ENCODE measurements at places on chromosomes 13 and 19.

GRCh38 chr13:45200701-45201232, at the start of gene KCTD4:
Gene KCTD4 (minus strand): TSS chr13:45201045. CDS start chr13:45194567, 6,478 bp downstream.
- no peak for DNase-seq

DNA sequence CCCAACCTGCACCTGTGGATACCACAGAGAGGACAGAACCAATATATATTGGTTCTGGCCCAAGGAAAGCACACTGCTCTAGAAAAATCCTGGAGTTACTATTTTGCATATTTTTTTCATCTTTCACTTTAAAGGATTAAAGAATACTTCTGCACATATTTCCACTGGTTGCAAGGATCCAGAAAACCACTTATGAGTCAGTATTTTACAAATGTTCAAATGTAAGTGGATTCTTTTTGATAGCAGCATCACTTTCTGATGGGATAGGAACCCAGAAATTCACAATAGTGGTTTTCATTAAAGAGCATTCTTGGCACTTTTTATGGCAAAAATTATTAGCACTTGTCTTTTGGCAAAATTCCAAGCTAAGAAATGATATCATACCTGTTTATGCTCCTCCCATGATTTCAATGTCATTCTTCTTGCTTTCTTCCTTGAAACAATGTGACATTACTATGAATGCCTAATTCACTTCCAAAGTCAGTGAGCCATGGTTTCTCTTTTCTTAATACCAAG, 38.2 kb downstream of the MZT1 start:
- DNase-seq, result no peak

- no peak for DNase-seq
These were observed 3.7 kb downstream of the GGACT start for GRCh38 chr13:100584896-100585295.

DNA sequence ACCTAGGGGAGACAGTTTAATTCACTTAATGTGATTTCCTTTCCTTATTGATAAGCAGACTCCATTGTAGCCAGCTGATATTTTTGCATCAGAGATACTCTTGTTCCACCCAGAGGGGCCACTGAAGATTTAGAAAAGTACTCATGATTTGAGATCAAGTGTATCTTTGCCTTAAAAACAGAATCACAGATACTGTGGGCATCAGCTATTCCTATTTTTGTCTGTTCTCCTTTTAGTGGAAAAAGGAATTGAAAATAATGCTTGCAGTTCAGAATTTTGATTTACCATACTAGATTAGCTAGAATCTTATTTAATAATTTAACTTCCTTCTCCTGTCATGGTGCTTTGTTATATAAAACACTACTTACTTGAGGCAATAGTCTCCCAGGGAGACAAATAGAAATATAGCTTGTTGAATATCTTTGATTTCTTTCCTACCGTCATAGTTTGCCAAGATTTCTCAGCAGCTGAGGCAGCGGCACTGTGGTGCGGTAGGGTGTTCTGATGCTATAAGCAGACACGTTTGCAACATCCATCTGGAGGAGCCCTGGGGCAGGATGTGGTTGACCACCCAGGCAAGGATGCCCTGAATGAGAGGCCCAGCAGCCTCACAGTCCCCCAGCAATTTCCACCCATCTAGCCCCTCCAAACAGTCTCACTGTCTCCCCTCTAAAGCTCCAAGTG, 47.0 kb upstream of the RAP2A start:
- DNase-seq, result no peak

DNA sequence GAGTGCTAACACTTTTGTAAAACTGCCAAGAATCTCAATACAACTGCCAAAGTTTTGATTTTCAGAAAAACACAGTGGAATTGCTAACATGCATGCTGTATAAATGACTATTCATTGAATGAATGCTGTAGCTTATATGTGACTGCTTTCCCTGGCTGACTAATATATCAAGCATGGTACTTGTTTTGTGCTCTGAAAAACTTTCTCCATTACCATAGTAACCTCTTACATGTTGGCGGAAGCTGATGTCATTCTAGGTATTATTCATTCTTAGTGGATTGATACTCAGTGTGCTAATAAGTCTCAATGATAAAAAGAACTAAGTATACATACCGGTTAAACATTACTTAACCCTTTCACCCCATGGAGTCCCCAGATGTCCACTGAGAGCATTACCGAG, 166.1 kb upstream of the MYO16 start:
- DNase-seq, result peak; percentile 75

- DNase-seq, result no peak
These were observed 1.3 kb downstream of the FIZ1 start for GRCh38 chr19:55598034-55598433.

DNA sequence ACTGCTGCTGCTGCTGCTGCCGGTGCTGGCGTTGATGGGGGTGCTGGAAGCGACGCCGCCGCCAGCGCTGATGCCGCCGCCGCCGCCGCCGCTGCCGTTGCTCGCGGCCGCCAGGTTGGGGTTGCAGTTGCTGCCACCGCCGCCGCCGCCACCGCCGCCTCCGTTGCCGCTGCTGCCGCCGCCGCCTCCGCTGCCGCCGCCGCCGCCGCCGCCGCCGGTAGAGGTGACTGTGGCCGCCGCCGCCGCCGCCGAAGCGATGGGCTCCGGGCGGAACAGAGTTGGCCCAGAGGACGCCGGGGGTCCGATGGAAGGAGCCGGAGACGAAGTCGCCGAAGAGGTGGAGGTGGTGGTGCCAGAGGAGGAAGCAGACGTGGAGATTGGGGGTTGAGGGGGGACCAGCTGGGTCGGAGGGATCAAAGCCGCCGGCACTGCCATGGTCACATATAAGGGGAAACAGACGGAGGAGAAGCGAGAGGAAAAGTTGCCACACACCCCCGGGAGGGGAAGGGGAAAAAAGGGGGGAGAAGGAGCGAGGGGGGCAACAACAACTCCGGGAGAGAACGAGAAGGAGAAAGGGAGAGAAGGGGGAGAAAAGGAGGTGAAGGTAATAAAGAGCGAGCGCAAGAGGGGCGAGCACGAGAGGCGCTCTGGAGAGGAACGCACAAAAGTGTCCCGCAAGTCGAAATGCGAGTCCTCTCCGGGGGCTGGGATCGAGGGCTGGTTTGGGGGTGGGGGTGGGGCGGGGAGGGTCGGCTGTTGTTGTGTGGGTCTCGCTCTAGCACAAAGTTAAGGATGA, 471 bp downstream of the DACH1 start:
- DNase-seq, result no peak

DNA sequence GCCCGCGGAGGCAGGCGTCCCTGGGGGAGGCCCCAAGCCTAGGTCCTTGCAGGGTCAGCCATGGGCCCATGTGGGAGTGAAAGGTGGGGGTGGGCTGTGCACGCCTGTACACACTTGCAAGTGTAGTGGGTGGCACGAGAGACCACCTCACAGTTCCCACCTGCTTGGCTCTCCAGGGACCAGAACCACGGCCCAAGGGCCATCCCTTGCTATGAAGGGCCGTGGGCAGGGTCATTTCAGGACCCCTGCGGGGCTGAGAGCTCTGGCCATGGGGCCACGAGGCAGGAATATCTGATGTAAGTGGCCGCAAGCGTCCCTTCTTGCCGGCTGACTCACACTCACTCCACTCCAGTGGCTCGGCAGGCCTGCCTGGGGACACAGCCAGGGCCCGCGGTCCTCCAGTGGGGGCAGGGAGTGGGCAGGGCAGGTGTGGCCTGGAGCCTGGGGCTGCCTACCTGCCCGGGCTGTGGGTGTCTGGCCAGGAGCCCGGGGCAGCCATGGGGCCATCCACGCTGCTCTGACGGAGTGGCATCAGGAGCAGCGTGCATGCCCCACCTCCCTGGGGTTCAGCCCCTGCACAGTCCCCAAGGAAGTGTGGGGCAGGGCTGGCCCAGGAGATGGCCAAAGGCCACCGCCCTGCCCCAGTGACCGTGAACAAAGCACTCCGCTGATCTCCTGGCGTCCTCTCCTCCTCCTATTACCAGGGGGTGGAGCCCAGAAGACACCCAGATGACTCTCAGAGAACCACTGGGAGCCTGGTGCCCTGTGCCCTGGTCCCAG, 8.6 kb upstream of the MKNK2 start:
- peak; percentile 45 for DNase-seq

- DNase-seq, result no peak
These were observed 11.5 kb downstream of the S1PR2 start for GRCh38 chr19:10219678-10220077.

GRCh38 chr13:52665325-52665724, 12.7 kb downstream of the SUGT1 start:
- peak; percentile 20 for DNase-seq

All from RWPE1 (cell line).